ENCODE measurements at places on chromosomes 2 and 18.
A peak's percentile ranks its signal among the peaks of the same experiment; 100 is the strongest.

DNA sequence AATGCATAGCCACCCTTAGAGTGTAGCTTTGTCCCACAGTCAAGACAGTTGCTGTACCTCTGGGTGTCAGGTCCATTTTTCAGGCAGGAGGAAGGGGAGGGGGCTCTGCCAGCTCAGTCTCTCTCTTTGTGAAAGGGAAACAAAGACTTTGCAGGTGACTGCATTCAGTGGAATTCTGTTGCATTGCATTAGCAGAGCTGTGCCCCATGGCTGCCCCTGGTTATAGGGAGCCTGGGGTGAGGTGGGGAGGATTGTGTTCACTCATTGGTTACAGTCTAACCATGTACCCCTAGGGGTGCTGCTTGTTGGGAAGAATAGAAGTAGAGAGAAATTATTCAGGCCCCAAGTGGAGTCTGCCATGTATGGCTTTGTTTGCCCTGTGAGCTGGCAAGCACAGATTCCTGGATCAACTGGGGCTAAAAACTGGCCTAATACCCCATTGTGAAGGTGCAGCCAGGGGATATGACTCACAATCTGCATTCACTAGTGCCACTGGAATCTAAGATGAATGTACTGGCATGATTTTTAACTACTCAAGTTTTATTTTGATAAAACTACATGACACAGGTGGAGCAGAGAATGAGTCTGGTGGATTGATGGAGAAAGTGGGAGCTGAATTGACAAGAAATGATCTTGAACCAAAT lies 118.4 kb downstream of the SH3BP4 start:
- no peak for DNase-seq

DNA sequence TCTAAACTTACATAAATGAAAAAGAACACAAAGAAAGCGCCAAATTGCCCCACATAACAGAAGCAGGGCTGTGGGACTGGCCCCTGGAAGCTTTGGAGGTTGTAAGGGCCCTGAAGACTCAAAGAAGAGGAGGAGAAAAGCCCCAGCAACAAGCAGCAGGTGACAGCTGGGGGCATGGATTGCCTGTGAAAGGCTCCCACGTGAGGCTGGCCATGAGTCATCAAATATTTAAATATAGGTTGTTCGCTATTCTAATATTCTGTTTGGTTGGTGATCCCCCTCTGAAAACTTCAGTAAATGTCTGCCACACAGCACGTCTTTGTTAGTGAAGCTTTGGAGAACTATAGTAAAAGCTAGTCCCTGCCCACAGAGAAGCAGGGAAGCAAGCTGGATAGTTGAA lies 132.4 kb downstream of the MREG start:
- no peak for DNase-seq

- DNase-seq = peak; percentile 15
Measured at GRCh38 chr18:62556397-62556796, 33.6 kb downstream of the ZCCHC2 start.

DNA sequence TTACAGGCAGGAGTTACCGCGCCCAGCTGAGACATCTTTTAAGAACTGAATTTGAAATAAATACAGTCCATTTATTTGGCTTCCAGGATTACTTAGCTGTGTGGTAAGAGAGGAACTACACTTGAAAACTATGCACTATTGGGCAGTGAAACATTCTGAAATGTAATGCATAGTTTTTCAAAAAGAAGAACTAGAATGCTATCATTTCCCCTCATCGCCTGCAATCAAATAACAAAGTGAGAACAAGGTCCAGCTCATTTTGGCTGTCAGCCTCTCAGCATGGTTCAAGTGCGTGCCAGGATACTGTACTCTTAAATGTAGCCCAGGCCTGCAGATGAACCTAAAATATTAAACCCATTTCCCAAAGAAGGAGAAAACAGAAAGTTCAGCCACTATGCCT lies 76.6 kb upstream of the ARL5A start:
- no peak for DNase-seq

GRCh38 chr2:65388051-65388531 lies 44.3 kb downstream of the SPRED2 start:
- no peak for DNase-seq

DNA sequence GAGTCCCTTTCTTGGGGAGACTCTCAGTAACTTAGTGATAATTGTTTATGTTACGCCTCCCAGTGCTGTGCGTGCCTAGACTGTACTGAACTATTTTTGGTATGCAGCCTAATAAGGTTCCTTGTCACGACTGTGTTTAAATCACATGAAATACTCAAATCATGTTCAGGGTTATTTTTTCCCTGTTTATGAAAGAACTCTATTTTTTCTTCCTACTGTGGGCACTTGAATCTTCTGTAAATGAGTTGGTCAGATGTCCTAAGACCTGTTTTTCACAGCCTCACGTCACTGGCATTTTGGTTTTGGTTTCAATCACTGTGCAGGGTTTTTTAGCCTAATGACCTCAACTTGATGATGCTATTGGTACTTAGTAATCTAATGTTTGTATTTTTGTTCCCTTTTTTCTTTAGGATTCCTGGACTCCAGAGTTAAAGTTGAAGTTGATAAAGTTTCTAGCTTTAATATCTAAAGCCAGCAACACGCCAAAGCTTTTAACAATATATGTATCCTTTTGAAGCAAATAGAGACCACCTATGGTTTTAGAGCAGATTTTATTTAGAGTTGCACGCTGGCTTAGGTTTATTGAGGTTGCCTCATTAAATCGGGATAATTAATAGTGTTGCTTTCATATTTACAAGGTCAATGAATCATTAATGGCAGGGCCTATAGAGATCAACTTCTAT lies 24.0 kb downstream of the ARMC9 start:
- no peak for DNase-seq

GRCh38 chr18:37408676-37409265 lies 156.8 kb downstream of the CELF4 start:
- peak; percentile 90 for DNase-seq

GRCh38 chr18:78305789-78306188 lies 673.8 kb upstream of the SALL3 start:
- no peak for DNase-seq

DNA sequence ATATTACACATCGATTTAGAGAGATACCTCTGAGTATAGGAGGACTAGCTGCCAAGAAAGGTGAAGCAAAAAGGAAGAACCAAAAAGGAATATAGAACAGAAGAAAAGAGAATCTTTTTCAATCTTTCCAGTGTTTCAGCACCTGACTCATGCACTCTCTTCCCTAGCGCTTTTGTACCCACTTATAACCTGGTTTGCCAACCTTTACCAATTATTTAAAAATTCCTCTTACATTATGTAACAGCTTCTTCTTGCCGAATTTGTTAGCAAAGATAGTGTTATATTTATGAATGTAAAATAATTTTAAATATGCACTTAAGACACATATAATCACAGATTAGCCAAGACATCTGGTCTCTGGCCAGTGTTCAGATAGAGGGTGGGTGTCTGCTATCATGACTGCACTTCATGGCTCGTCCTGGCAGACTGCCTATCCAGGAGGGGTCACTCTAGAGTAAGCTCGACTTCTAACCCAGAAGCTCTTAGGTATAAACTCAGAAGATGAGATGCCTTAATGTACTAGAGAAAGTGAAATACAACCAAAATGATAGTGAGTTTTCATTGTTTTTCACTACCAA lies 122.9 kb downstream of the ATAD2B start:
- no peak for DNase-seq

DNA sequence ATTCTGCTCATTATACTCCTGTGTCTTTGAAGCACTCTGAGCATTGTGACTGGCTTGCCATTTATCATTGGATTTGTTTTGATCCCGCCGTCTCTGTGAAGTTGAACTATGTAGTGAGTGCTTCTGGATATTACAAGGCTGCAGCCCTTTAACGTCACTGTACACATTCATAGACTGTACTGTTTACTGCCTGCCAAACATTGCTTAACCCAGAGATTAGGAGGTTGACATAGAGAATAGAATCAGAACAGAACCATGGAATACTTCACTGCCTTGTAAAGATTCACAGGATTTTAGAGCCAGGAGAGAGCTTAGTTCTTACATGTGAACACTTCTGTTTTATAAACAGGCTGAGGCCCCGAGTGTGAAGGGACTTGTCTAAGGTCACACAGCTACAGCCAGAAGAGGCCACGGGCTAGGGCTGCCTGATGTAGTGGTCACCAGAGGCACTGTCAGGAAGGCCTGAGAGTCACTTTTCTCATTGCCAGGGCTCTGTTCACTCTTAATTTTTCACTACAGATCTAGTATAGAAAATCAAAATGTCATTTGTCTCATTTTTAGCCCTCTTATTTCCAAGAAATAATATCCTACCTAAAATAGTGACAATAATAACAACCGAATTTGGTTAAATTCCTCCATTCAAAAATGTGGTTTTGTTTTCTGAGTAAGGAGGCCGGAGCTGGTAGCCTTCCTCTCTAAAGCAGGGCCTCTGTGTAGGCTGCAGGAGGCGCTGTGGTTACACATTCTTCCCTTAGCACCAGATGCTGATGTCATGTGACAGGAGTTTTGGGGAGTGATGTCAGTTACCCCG lies 87.9 kb downstream of the UGGT1 start:
- peak; percentile 35 for DNase-seq

DNA sequence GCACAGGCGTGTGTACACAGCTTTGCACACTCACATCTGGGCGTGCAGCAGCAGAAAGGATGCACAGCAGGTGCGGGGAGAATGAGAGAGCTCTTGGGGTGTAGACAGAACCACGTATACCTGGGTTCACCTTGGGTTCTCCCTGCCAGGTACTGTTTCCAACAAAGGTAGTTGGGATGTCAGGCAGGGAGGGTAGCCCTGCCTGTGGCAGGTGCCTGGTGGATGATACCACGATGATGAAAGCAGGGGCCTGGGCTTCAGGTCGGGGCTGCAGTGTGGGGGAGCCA lies 6.5 kb upstream of the ARID5A start:
- DNase-seq = no peak

GRCh38 chr2:180446492-180446891 lies 439.4 kb upstream of the CWC22 start:
- no peak for DNase-seq

DNA sequence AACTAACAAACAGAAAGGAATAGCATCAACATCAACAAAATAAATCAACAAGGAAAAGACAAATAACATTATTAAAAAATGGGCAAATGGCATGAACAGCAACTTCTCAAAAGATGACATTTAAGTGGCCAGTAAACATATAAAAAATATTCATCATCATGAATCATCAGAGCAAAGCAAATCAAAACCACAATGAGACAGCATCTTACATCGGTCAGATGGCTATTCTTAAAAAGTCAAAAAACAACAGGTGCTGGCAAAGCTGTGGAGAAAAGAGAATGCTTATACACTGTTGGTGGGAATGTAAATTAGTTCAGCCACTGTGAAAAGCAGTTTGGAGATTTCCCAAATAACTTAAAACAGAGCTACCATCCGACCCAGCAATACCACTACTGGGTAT lies 327.1 kb downstream of the CMPK2 start:
- DNase-seq = no peak

DNA sequence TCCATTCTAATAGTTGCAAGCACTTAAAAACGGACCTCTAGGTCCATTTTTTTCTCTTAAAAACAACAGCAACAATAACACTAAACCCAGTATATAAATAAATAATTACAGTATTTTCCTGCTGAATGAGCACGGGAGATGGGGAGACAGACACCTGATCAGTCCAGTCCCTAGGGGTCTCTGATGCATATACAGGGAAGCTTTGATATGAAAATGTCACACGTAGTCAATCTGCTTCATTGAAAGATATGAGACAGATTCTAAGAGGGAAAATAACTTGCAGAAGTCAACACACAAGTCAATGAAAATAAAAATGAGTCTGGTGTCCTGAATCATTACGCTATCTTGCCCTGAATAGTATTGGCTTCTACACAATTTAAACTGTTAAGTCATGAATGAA lies 523.3 kb upstream of the SLC8A1 start:
- DNase-seq = peak; percentile 7

DNA sequence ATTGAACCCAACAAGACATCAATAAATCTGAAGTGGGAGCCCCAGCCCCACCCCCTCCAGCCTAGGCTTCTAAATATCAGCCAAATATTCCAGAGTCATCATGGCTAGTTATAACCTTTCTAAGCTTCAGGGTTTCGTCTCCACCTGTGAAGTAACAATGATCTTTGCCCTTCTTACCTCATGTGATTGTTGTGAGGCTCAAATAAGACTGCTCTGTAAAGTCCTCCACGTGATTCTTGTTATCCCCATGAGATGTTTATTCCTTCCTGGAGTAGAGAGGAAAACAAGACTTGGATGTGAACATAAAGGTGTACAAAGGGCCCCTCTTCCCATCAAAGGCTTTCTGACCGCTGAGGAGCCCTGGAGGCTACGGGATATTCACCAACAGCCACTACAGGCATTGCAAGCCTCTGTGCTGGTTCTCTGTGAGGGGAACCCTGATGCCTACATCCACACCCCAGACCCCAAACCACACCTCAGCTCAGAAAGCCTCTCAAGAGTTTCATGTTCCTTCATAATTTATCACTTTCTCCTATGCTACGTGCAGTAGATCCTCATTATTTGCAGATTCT lies 20.1 kb upstream of the REEP1 start:
- DNase-seq = no peak

- no peak for DNase-seq
Measured at GRCh38 chr2:206968134-206969086, 29.1 kb downstream of the CPO start.

- no peak for DNase-seq
Measured at GRCh38 chr2:127576433-127577207, 41.1 kb downstream of the MYO7B start.

DNA sequence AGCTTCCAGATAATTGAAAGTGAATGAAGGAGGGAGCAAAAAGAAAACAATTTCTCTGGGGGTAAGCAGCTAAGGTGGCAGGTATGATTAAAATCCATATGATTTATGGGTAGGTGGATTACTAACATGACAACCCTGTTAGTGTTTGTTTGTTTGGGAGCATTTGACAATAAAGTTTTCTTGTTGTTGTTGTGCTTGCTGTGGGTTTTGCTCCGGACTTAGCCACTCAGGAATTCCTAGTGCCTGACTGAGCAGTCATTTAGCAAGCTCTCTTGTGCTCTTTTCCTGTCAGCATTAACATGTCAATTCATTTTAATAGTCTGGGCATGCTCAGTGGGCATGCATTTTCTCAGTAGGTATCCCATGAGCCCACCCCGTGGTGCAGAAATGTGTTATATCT lies 674.8 kb upstream of the ZEB2 start:
- peak; percentile 50 for DNase-seq

DNA sequence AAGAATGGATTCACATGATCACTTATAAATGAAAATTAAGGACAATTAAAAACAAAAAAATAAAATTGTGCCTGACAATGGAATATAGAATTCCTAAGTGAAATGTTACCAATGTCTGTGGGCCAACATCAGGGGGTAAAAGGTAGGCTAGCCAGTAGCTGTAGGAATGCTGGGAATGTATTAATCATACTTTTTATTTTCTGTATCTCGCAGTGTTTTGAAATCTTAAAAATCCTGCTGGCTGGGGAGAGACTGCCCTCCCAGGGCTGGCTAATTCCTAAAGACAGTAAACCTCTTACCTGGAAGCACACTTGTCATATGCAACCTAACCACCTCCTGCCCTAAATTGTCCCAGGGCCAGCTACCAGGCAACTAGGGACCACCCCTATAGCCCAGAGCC lies 69.8 kb downstream of the REV1 start:
- DNase-seq = no peak

DNA sequence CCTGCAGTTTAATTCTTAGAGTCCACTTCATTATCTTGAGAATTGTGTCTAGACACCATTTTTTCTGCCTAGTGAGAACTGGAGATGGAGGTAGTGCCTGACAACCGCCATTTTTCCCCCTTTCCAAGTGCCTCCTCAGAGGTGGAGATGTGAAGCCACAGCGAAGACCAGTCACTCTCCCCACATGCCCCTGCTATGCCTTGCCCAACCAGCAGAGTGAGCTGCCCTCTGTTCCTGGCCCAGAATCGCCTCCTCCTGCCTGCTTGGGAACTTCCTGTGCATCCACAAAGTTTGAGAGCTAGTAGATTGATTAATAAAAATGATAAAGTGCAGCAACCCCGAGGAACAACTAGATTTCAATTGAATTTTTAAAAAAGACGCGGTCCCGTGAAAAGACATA lies 123.3 kb downstream of the CLIP4 start:
- DNase-seq = no peak

All from retina (tissue), 1 donor.